ENCODE measurements at places on chromosomes 5 and 9.

GRCh38 chr9:129757045-129757444 lies 4.2 kb upstream of the PTGES start:
- peak; percentile 47 for DNase-seq

DNA sequence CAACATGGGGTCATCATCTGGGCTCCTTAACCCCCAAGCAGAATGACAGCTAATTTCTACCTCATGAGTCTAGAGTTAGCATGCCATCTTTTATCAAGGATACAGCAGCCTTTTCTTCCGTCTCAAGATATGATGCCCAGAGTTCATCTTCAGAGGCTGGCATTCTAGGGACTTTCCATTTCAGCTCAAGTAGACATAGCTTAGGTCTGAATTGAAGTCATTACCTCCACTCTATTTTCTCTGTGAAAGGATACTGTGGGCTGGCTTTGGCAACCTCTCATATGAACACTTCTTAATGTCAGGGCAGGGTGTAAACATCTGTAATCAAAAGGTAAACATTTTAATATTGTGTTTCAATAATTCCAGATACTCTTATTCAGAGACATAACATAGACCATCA lies 535.7 kb downstream of the MAT2B start:
- no peak for DNase-seq

DNA sequence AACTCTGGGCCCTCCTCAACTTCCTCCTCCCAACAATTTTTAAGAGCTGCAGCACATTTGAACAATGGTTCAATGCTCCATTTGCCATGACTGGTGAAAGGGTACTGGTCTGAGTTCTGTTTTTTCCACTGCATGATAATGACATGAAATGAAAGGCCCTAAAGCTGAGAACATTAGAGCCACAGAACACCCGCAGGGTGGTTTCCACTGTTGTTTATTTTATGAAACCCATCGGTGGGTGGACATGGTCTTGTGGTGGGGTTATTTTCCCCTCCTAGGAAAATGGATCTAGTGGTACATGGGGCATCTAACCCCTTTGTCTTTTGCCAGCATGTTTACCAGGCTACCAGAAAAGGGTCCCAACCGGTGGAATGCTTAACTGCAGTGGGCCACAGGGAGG lies 71.8 kb downstream of the SMARCA2 start:
- no peak for DNase-seq

DNA sequence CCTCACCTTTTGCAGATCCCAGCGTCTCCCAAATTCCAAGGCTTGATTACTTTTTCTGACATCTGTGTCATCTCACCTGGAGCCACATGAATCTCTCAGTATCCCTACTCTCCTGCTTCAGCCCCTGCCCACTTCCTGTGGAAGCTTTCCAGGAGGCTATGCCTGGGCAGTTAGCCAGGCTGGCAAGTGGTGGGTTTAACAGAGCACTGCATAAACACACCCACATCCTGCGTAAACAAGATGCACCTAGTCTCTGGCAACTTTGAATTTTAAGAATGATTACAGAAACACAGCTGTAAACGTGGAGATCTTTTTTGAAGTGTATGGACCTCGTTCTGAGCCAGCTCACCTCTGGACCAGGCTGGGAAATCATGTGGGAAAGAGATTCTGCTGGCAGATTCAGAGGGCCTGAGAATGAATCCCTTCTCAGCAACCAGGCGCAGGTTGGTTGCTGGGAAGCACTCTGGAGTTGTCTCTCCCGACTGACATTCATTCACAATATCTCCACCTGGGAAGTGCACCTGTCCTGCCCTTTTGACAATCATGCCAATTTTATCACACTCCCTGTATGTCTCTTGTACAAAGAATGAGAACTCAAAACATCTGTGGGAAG lies 55.7 kb upstream of the FANCC start:
- DNase-seq, result no peak

- no peak for DNase-seq
These were observed 44.6 kb upstream of the FOXE1 start for GRCh38 chr9:97808415-97808814.

DNA sequence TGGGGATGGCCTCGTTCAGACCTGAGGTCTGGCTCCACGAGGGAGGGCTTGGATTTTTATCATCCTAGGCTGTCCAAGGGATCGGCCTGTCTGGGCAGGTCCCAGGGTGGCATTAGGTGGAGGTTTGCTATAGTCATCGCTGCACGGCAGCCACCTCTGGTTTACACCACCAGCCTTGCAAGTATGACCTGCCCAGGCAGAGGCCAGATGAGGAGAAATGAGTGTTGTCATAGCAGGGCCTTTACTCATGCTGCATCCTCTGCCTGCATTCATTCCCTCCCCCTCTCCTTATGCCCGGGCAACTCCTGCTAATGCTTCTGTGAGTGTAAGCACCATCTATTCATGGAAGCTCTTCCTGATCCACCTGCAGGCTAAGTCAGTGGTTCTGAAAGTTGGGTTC lies 15.3 kb upstream of the NDST1 start:
- DNase-seq, result peak; percentile 94

DNA sequence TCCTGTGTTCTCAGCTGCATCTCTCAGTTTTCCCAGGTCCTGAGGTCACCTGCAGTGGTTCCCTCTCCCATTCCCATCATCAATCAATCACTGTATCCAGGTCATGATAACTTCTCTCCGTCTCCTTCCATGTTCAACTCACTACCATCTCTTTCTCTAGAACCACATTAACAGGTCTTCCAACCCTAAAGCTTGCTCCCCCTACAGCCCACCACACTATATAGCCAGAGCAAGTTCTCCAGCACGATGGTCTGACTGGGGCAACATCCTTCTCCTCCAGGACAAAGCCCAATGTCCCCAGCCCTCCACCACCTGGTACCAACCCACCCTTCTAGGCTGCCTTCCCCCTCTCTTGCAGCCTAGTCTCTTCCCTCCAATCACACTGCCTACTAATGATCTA lies 241.6 kb downstream of the CDK5RAP2 start:
- no peak for DNase-seq

- no peak for DNase-seq
These were observed 90.9 kb downstream of the SV2C start for GRCh38 chr5:76174101-76174500.

DNA sequence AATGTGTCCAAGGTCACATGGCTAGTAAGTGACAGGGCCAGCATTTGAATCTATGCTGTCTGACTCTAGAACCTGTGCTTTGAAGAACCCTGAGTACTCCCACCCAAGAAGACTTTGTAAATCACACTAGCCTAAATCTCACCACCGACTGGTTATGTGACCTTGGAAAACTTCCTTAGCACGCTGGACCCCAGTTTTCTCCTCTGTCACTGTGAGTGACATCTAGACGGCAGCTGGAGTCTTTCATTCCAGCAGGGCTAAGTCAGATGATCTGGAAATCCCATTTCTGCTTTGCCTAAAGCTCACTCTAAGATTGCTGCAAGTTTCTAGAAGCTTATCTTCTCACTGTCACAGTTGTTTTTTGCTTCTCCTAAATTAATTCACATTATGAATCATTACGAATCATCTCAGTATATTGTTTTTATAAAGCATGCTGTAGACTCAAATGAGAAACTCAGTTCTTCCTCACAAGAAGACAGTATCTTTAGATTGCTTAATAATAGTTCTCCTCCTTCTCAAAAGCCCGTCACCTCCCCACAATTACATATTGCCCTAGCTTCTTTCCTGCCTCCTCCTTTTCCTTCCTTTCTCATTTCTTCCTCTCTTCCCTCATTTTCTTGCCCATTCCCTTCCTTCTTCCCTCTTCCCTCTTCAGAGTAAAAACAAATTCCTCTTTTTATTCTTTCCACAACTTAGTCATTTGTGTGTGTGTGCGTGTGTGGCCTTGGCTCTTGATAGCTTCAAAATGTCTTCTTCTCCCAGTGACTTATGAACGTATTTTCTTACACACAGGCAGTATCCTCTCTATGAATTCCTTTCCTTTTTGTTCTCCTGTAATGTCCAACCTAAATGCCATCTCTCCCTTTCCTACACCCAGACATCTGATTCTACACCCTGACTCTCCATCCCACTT lies 16.8 kb downstream of the ALDOB start:
- peak; percentile 62 for DNase-seq

DNA sequence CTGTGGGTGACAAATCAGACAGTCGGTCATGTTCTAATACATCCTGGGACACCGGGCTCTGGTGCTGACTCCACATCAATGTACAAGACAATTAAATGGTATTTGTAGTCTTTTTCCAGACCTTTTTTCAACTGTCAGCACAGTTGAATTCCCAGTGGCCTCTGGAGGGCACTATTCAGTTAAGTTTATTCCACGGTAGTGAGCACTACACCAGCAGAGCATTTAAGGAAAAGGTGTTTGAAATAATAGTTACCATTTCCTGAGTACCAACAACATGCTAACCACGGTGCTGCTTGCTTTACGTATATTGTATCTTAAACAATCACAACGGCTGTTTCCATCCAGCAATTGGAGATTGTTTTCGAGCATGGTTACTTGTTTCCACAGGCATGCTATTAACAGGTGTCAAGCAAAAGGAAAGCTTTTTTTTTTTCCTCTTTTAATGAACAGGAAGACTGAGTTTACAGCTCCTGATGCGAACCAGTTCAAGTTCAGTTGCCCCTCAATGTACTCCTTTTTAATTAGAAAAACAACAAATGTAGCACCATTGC lies 186.7 kb downstream of the PDZD2 start:
- DNase-seq, result peak; percentile 78

GRCh38 chr5:66302344-66302743 lies 158.2 kb downstream of the SREK1 start:
- no peak for DNase-seq

DNA sequence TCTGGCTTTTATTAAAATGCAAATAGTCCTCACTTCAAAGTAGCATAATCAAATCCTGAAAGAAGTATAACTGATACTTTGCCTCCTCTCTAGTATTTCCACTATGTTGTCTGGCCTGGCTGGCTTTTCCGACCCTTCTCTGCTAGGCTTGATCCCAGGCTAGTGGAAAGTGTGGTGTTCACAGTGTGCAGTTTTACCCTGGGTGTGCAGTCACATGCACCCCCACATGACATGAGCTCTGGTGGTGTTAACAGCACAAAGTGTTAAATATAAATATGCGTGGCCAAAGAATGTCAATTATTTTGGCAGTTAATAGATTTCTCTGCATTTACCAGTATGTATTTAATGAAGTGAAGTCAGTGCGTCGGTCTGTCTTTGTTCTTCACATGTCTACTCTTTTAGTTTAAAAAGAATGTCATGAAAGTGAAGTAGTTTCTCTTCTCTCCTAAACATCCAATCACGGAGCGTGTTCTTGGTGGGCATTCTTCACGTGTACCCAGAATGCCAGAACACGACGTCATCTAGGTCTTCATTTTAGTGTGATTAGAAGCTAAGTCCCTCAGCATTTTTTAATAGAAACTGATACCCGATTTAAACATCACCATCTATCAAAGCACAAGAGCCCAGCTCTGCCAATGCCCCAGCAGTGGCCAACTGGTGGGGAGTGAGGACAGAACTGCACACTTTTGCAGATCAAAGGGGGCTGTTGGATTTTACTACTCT lies 286.4 kb downstream of the FANCC start:
- DNase-seq, result no peak

- peak; percentile 71 for DNase-seq
These were observed 8.0 kb downstream of the NTNG2 start for GRCh38 chr9:132169672-132170392.

DNA sequence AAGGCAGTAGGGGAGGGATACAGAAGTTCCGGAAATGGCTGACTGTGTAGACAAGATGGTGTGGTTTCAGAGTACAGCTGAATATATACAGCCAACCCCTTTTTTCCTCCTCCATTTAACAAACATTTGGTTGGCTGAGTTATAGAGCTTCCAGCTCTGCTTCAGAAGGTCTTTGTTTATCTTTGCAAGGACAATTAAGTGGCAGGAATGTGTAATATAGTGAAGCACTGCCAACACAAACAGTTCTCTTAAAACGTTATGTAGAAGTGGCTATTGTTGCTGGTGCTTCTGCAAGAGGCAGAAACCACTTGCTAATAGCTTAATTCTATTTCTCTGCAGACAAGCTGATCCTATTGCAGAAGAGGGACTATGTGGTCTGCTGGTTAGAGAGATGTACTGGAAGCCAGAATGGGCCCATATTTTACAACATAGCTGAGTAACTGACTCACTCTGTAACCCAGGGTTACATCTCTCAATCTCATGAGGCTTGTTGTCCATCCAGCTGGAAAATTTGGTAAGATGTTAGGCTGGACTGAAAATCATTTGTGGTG lies 62.7 kb upstream of the OSMR start:
- peak; percentile 91 for DNase-seq

GRCh38 chr9:91451431-91452270 lies 28.0 kb upstream of the NFIL3 start:
- DNase-seq, result no peak

GRCh38 chr5:124602925-124603650 lies 143.4 kb downstream of the ZNF608 start:
- peak; percentile 12 for DNase-seq

- DNase-seq, result peak; percentile 22
These were observed 3.4 kb upstream of the RHOBTB3 start for GRCh38 chr5:95727764-95728191.

DNA sequence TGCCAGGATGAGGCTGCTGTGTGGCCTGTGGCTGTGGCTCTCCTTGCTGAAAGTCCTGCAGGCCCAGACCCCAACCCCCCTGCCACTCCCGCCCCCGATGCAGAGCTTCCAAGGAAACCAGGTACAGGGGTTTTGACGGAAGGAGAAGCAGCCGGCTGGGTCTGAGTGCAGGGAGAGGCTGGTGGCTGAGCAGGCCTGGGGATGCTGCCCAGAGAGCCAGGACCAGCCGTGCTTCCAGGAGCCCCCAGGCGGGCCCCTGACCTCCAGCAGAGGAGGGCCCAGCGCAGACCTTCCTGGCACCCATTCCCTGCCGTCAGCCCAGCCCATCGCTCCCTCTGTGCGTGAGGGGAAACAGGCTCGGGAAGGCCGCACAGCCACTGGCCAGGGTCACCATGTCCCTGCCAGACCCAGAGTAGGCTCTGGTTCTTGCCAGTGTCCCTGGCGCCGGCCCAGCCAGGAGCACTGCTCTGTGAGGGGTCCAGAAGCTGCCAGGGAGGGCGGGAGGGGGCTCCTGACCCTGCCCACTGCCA lies 313 bp downstream of the LCN12 start:
- DNase-seq, result no peak

DNA sequence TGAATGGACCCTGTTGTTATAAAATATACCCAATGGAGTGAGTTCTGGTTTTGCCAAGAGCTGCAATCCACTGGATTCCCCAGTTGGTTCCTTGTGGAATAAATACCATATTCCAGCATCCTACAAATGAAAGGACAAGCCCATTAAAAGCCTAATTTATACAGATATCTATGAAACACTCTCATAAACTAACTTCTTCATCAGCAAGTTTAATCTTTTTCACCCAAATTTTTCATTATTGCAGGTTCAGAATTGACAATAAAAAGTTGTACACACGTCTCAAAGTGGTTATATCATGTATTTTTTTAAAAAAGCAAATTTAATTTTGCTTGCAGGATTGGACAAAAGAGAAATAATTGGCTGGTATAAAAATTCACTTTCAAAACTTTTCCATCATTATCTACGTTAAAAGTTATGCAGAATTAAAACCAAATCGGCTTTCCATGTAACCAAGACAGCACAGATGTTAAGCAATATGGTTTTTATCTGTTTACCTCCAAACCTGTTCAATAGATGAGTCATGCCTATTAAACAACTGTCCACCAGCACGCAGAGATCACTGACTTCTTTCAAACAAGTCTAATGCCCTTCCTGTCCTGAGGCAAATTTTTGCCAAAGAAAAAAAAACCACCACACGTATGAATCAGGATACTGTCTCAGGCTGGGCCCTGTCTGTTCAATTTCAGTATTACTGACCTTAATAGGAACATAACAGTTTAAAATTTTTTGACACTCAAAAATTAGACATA lies 42.5 kb downstream of the CEMIP2 start:
- DNase-seq, result peak; percentile 74
